Activated T-cell treated with anti-CD3 and anti-CD28 coated beads, Interleukin-2, amount 50 U/mL, for 1 hour (primary cell): ENCODE measurements at places on chromosomes 3 and 15.

GRCh38 chr3:47424434-47425382, 43.9 kb downstream of the PTPN23 start:
- DNase-seq: no peak

DNA sequence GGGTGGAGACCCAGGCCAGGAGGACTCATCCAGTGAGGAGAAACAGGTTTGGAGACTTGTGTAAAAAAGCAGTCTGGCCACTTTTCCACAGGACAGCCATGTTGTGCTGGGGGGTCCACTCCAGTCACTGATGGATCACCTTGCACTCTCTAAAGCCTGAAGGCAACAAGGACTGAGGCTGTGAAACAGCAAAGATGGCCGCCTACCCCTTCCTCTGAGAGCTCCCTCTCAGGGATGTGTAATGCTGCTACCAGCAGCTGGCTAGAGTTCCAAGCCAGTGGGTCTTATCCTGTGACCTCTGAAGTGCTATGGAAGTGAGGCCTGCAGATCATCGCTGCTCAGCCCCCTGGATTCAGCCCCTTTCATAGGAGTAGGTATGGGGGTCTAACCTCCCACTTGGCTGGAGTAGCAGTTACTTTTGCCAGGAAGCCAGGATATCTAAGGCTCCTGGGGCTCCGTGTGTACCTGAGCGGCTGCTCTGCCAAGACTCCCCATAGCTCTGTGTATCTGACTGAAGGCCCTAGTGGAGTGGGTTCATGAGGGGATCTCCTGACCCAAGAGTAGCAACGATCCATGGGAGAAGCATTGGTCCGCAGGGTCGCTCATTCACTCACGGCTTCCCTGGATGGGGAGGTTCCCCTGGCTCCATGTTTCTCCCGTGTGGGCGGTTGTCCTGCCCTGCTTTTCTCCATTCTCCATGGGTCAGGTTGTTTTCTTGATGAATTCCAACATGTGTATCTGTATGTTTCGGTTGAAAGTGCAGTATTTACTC, 69.9 kb upstream of the TNFSF10 start:
- no peak for DNase-seq

- no peak for DNase-seq
Measured at GRCh38 chr15:84973492-84974460, 7.9 kb upstream of the PDE8A start.

- DNase-seq: no peak
Measured at GRCh38 chr3:161579395-161580126, 83.0 kb downstream of the OTOL1 start.

DNA sequence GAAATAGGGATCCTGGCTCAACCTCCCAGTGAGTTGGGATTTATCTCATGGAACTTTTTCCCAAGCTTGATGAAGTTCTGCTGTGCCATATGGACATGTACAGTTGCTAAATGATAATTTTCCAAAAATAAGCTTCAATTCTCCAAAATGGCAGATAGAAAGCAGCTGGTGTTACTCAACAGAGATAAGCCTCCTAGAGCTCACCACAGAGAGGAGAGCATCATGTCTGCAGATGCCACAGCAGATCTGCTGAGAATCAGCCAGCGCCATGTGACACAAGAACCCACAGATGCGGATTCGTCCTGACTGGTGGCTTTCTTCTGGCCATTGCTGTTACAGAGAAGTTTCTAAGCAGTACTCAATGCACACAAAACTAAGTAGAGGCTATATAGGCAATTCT, 50.6 kb downstream of the AGTR1 start:
- DNase-seq: no peak

GRCh38 chr15:81966631-81967030, 79.2 kb downstream of the MEX3B start:
- DNase-seq: no peak

DNA sequence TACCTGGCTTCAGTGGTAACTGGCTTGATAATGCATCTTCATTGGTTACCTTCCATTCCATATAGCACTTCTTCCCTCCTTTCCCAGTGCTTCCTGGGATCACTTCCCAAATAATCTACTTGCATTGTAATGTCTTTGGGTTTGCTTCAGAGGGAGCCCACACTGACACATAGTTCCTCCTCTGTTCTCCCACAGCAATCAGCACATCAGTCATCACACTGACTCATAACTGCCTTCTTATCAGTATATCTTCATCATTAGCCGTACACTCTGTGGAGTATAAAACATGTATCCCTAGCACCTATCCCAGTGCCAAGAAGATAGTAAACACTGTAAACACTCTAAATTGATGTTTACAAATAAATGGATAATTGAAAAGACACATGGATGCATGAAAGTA, 91.4 kb upstream of the SCN10A start:
- DNase-seq: no peak

DNA sequence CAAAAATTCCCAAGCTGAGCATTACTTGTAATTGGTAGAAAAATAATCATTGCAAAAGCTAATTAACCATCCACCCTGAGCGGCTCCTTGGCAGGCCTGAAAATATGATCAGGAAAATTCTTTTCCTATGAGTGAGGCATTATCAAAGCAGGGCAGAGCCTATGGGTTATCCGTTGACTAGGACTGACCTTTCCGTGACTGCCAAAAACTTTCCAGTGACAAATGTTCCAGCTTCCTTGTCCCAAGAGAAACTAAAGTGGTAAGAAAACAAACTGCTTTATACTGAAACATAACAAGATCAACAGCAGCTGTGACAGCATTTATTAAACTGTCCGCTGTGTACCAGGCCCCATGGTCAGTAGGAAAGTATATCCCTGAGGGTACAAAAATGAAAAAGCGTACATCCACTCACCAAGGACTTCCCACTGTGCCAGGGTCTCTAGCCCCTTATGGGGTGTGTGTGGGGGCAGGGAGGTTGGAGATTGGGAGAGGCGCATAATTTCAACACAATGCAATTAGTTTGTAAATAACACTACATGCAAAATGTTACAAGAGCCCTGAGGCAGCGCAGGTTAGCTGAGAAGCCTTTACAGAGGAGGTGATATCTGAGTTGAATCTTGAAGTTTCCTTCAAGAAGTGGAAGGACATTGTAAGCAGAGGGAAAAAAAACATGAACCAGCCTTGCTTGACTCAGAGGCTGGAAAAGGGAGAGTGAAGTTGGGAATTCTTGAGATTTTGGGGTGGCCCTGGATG, 8.5 kb downstream of the LIPC start:
- DNase-seq: no peak
